ENCODE measurements at places on chromosomes 4 and X.

DNA sequence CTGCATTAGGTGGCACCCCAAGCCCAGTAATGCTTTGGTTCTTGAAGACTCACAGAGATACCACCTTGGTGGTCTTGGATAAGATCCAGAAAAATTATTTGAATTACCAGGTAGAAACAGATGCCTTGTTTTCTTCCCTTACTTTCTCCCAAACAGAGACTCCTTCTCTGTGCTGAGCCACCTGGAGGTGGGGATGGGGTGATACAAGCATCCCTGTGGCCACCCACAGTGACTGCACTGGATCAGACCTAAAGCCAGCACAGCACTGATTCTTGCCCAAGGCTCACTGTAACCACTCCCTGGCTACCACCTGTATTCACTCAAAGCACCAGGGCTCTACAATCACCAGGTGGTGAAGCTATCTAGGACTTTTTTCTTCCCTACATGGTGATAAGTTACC is 156.8 kb downstream of the TEX13A start:
- DNase-seq, result no peak

- no peak for DNase-seq
These were observed 126.6 kb upstream of the SLC4A4 start for GRCh38 chr4:71212216-71212615.

GRCh38 chr4:118762730-118763477 is 73.0 kb downstream of the SEC24D start:
- no peak for DNase-seq

DNA sequence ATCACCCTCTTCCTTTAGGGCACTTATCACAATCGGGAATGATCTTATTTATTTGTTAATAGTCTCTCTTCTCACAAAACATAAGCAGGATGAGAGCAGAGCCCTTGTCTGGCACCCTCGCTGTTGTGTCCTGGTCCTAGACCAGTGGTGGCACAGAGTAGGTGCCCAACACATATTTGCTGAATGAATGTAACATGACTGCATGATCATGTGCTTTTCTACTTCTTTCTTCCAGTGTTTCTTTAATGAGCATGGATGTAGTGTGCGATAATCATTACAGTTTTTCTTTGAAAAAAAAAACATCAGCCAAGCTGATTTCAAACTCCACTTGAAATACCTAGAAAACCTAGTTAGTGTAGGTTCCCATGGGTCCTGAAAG is 164.1 kb downstream of the CHIC2 start:
- no peak for DNase-seq

GRCh38 chrX:35439692-35440091 is 358.4 kb upstream of the MAGEB16 start:
- DNase-seq, result no peak

DNA sequence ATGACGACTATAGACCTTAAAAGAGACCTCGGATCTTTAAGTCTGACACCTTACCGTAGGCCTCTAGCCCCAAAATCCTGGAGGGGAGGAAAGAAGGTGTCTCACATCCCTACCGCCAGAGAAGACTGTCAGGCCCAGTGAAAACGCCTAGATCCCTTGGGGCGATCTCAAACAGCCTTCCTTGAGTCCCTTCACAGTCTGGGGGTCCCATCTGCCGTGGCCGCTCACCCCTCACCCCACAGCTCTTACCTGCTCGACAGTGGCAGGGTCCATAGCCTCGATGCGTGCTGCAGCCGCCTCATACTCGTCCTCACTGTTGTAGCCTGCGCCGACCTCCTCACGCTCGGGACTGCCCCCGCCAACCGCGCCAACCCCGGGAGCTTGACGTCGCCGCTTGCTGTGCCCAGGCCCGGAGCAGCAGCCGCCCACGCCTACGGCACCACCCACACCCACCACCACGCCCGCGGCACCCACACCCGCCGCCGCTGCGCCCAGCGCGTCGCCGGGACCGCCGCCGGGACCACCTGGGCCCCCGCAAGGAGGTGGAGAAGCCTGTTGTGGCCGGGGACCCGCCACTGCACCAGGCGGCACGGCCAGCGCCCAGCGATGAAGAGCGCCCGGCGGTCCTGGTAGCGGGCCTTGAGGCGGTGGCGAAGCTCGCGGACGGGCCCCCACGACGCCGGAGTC is 536 bp downstream of the OTUD5 start:
- peak; percentile 27 for DNase-seq

DNA sequence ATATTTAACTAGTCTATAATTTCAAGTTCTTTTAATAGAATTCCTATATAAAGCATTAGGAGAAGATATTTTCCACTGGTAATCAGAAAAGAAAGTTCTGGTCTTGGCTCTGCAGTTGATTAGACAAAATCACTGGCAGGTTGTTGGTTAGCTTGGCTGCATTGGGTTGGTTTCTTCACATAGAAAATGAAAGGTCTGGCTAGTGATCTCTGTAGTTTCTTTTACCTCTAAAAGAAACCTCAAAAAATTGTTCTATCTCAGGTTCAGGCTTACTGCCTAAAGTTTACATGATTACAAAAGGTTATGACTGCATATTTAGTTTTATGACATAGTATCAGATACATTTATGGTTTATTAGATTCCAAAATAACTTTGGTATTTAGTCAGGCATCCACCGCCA is 95.8 kb upstream of the NAP1L5 start:
- DNase-seq, result no peak

- no peak for DNase-seq
These were observed 210.9 kb downstream of the SLIT2 start for GRCh38 chr4:20462426-20463175.

DNA sequence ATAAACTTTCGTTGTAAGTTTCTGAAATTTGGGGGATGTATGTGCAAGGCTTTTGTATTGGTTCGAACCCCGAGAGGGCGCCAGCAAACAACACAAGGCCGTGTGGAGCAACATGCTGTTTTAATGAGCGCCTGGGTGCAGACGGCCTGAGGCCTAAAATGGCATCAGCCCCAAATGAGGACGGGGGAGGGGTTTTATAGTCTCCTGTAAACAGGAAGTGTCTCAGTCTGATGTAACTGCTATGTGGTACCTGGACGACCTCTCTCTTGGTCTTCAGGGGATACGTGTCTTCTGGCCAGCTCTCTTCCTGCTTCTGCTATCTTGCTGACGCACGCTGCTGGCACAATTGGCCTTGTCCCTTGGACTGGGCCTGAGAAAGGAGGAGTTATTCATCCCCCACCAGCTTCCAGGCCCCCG is 1348.0 kb downstream of the ADGRL3 start:
- no peak for DNase-seq

DNA sequence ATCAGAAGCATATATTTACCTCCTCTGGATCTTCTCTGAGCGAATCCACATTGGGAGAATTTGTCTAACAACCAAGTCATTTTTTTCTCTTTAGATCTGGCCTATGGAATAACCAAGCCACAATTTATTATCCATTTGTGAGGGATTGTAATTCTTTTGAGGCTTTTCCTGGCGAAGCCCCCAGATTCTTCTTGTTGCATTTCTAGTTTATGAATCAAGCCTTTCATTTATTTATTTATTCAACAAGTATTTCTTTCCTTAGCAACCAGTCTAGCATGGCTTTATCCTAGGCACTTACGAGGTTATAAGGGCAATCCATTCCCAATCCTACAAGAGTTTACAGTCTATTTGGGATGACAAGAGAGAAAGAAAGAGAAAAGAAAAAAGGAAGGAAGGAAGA is 18.4 kb upstream of the FNIP2 start:
- no peak for DNase-seq

DNA sequence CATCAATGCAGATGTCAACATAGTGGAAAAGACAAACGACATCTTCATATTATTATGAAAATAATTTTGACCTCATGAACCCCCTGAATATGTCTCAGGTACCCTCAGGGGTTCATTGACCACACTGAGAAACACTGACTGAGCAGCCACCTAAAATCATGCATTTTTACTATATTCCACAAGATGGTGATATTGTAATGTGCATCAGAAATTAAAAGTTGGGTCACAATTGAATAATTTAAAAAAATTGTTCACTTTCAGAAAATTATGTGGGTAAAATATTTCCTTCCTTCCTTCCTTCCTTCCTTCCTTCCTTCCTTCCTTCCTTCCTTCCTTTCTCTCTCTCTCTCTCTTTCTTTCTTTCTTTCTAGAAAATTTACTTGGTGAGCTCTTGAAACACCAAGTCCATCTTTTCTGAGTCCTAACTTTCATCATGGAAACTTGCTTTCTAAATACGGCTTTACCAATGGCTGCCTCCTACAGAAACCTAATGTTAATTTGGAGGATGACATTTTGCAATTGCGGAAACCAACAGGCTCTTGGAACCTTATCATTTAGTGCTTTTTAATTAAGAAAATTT is 103.6 kb downstream of the RTL3 start:
- peak; percentile 27 for DNase-seq

DNA sequence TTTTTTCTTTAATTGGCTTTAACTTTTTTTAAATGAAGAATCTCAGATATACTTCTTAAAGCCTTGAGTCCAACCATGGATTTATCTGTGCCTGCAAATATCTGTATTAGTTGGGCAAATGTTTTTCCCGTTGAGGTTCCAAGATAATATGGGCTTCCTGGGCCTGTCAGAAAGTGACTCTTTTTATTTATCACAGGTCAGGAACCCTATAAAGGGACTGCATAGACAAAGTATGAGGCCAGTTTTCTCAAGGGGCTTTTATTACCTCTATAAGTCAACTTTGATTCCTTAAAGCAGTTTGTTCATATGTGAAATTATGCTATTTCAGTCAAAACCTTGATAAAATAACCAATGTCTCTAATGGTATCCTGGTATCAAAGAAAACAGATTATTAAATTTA is 80.2 kb upstream of the BMP2K start:
- DNase-seq, result no peak

DNA sequence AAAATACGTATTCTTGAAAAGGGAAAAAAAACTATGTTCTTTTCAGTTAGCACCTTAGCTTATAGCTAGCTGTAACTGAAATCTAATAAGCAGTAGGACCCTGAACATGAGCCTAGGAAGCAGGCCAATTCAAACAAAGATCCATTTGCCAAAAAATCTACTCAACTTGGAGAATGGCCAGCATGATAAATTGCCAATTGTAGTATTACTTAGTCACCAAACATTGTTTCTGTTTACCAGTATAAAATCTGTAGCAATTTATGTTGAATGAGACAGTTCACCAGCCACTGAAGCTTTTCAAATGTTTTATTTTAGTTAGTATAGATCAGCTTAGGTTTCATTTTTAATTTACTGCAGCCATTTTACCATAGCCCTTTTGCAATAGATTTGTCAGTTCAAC is 323.6 kb upstream of the DIPK2B start:
- DNase-seq, result no peak

- peak; percentile 32 for DNase-seq
These were observed 12.2 kb upstream of the RAP1GDS1 start for GRCh38 chr4:98248934-98249333.

DNA sequence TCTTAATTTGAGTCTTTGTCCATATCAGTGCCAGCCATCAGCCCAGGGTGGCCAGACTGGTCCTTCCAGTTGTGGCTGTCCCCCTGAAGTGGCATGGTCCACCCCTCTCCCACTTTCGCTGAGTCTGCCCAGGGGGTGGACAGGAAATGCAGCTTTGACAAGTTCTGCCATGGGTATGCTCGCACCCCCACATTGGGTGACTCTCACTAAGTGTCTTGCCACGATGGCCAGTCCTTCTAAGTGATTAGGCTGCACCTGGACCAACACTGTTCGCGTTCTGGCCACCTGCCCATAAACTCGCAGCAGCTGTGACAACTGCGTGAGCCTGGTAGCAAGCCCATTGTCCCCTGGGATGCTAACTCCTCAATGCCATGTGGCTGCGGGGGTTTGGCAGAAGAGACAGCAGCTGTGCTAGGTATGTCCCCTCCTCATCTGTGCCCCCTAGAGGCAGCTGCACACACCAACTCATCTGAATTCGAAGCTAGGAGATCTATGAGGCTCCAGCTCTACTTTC is 10.0 kb upstream of the LNX1 start:
- peak; percentile 6 for DNase-seq

GRCh38 chrX:44733931-44734330 is 109.9 kb upstream of the DUSP21 start:
- DNase-seq, result no peak

DNA sequence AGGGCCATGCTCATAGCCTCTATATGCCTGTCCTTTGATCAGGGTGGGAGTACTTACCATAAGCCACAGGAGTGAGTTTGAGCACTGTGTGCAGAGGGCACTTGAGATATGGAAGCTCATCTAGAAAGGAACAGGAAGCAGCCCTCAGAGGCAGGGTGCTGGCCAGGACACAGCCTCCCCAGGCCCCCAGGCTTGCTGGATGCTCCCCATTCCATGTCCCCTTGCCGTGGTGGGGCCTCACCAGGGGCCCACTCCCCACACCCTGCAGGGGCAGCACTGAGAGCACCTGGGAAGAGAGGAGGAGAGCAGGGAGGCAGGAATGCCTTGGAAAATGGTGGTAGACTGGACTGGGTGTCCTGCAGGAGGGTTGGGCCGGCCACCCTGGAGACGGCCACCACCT is 14.3 kb downstream of the TRO start:
- no peak for DNase-seq

DNA sequence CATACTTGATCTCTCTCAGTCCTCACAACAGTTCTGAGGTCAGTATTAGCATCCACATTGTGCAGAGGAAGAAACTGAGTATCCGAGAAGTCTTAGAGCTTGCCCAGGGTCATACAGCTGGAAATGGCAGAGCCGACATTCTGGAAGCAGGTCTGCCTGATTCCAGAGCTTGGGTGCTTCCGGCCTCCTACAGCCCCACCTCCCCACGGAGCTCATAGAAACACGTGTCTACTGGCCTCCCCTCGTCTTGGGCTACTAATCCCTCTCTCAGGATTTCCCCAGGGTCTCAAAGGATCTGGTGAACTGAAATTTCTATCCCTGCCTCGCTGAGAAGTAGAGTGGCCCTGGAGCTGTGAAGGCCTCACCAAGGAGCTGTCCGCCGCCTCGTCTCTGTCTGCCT is 12.0 kb upstream of the KDM5C start:
- DNase-seq, result no peak

DNA sequence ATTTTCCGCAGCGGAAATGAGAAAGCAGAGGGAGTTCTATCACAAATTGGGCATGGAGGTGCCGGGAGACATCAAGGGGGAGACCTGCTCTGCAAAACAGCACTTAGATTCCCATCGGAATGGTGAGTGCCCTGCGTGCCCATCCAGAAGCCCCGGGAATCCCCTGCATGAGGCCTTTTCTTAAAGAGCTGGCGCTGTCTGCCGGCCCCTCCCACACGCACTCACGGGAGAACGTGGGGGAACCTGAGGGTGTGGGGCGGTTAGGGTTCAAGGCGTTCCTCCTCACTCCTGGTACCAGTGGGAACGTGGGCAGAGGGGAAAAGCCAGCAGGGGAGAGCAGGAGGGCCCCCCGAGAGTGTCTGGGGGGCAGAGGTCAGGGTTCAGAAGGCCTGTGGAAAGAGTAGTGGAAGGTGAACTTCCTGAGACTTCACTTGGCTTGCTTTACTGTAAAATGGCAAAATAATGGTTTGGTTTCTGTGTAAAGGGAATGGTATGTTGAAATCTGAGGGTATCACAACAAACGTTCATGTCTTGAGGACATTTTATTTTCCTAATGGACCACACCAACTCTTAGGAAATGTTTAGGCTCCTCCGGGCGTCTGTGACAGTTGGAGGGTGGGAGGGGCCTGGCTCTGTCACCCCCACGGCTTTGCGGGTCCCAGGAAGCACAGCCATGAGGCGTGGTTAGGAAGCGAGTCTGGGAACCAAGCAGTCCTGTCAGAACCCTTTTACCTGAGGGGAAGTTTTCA is 38.0 kb downstream of the PCGF3 start:
- no peak for DNase-seq

- DNase-seq, result peak; percentile 68
These were observed 151.8 kb downstream of the SLC7A11 start for GRCh38 chr4:138090150-138090917.

GRCh38 chr4:120004054-120004453 is 62.6 kb downstream of the MAD2L1 start:
- DNase-seq, result no peak

Data from MM.1S (cell line).